ENCODE measurements at places on chromosomes 16 and 17.
A peak's percentile ranks its signal among the peaks of the same experiment; 100 is the strongest.

DNA sequence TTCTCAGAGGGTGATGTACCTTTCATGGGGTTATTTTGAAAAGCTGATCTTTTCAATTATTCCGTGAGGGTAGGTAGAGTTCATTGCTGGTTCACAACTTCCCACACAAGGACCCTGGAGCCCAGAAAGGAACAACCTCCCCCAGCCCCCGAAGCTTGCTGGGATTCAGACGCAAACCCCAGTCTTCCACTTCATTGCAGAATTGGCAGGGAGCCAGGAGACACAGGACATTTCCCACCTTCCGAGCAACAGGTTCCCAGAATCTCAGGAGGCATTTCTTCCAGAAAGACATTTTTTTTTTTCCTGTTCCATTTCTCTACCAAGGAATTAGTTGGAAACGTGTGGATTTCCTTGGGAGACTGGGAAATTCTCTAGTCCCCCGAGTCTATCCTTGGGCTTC lies 106.1 kb downstream of the GP2 start:
- DNase-seq, result no peak

DNA sequence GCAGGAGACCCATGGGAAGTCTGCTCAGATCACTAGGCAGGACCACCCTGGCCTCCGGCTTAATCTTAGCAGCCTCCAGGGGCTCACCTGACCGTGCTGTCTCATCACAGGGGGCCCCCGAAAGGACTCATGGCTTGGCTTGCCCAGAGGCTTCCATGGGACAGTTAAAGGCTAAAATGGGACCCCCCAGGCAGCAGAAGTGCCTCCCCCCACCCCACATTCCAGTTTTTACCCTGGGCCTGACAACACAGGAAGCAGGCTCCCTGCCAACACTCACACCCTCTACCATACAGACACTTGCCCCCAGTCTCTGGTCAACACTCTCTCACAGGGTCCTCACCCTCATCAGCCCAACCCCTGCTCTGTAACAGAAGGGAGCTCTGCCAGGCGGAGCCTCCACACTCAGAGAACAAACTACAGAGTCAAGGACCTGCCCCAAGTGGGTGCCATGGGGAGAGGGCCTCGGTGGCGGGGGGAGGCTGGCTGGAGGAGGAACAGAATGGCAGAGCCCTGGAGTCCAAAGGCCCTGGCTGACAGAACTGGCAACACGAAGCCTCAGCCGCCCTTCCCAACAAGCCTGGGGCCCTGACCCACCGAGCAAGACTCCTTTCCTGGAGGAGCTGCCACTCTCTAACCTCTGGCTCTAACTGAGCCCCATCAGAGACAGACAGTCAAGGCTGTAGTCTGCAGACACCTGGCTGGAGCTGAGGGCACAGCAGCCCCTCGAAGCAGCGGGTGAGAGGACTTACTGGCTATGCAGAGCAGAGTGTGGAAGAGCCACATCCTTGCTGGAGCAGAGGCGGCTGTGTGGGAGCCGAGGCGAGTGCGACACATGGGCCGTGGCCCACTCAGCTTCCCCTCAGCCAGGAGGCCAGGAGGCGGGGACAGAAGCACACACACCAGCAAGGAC lies at the start of gene ITGAE:
Gene ITGAE (minus strand): TSS at position 827 of the 910 bp plus-strand sequence. CDS start 44 bp downstream, at position 783.
- DNase-seq, result no peak

- DNase-seq, result no peak
These were observed 96.8 kb downstream of the BRIP1 start for GRCh38 chr17:61766520-61766919.

DNA sequence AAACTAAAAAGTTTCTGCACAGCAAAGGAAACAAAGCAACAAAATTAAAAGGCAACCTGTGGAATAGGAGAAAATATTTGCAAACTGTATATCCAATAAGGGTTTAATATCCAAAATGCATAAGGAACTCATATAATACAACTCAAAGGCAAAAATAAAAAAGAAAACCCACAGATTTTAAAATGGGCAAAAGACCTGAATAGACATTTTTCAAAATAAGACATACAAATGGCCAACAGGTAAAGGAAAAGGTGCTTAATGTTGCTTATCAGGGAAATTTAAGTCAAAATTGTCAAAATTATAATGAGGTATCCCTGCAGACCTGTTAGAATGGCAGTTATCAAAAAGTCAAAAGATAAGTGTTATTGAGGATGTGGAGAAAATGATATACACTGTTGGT lies 133.5 kb upstream of the CACNG5 start:
- no peak for DNase-seq

GRCh38 chr17:64783031-64783461 lies 120.9 kb upstream of the SMURF2 start:
- DNase-seq, result no peak

DNA sequence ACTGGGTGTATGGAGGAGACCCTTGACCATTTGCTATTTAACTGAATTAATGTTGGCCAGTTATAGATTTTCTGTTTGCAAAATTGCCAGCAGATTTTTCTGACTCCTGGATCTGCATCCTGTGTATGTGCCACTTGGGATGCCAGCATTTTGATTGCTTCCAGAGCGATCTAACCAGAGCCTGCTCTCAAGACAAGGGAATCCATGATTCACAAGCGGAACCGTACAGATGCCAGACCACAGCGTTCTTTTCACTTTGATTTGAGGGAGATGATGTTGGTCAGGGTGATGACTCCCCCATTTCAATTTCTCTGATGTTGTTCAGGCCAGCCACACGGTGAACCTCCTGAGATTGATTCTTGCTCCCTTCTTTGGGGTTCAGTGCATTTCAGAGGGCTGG lies 228.7 kb downstream of the CDH13 start:
- no peak for DNase-seq

- DNase-seq, result no peak
These were observed 41.5 kb downstream of the LDHD start for GRCh38 chr16:75074920-75075687.

GRCh38 chr17:55818451-55819375 lies 67.9 kb downstream of the PCTP start:
- DNase-seq, result no peak

DNA sequence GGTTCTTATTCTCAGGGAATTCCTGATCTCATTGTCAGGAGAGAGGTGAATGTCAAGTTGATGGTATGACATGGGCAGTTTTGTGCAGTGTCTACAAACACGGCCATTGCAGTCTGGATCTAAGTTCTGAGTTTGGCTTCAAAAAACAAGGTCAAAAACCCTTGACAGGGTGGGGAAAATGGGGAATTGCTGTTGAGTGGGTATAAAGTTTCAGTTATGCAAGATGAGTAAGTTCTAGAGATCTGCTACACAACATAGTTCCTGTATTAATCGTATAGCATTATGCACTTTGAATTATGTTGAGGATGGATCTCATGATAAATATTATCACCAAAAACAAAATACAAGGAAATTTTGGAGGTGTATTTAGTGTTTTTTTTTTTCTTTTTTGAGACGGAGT lies 36.6 kb upstream of the CARMIL2 start:
- no peak for DNase-seq

DNA sequence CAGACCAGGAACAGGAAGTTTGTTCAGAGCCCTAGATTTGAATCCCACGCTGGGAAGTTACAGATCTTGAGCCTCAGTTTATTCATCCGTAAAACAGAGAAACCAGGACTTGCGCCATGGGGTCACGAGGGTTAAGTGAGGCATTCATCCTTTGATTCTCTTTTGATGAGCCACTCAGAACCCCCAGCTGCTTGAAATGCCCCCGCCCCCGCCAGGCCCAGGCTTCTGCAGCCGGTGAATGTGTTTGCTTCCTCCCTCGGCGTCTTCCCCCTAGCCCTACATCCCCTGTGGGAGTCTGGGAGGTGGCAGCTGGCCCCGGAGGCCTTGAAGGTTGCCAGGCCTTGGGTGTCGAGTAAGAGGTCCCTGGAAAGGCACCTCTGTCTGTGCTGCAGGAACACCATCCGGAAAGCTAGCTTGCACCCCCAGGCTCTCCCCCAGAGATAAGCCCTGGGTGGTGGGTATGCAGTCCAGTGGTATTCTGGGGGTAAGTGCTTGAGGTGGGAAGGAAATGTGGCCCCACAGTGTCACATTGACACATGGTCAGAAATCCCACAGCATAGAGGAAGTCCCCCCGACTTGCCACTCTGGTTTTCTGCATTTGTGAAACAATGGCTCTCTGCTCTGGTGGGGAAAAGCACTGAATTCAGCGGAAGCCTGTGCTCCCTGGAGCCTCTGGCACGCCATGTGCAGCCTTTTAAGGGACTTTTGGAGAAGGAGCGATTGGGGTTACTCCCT lies 14.9 kb downstream of the IRF8 start:
- no peak for DNase-seq

GRCh38 chr17:7740481-7741001 lies 23.0 kb downstream of the DNAH2 start:
- DNase-seq, result no peak

- DNase-seq, result no peak
These were observed 13.7 kb downstream of the DYNLL2 start for GRCh38 chr17:58096892-58097291.

DNA sequence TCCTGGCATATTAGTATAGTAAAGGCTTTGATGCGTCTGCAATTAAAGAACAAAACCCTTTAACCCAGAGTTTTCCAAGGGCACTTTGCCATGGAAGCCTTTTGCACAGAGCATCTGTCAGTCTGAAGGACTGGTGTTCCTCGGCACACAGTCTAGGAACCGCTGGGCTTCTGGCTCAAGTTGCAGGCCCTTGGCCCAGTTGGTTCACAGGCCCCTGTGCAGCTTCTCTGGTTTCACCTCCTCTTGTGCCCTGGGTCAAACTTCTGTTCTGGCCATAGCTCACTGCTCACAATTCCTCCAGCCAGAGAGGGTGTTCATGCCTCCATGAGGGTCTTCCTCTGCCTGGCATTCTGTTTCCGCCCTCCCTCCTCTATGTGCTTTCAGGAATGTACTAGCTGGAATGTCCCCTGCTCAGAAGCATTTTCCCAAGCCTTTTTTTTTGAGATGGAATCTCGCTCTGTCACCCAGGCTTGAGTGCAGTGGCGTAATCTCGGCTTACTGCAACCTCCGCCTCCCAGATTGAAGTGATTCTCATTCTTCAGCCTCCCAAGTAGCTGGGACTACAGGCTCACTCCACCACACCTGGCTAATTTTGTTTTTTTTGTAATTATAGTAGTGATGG lies 34.5 kb upstream of the TEX2 start:
- DNase-seq, result no peak

DNA sequence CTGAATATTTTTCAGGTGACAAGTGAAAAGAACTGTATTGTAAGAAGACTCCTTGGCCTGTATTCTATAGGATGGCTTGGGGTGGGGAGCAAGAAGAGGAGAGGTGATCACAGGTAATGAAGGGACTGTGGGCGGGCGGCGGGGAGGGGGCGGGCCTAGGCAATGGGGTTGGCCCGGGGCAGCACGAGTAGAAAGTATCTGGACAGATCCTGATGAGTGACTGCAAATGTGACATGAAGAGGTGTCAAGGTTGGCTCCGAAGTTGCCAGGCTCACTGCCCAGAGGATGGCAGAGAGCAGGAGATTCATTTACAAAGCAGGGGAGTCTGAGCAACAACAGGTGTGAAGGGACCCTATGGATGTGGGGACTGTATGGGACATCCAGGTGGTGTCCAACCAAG lies 10.8 kb upstream of the G6PC1 start:
- no peak for DNase-seq

DNA sequence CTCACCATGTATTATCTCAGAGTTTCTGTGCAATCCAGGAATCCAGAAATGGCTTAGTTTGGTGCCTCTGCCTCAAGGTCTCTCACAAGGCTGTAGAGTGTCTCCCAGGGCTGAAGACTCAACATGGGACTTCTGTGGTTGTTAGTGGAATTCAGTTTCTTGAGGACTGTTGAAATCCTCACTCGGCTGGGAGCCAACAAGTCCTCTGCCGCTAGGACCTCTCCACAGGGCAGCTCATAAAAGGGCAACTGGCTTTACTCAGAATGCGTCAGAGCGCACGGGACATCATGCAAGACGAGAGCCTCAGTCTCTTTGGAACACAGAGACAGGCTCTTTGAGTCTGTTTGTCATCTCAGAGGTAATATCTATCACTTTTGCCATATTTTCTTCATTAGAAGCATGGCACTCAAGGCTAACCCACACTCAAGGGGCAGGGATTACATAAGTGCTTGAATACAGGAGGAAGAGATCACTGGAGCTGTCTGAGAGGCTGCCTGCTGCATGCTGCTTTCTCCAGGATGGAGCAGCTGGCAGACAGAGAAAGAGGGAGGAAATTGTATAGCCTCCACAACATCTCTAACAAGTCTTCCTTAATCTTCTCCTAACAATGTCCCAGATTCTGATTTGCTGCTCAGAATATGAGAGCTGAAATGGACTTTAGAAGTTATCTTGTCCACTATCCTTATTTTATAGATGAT lies 97.5 kb upstream of the ASIC2 start:
- DNase-seq, result no peak

- DNase-seq, result no peak
These were observed 5.3 kb downstream of the ST6GALNAC1 start for GRCh38 chr17:76638263-76638662.

- DNase-seq, result no peak
These were observed 93.9 kb upstream of the WSCD1 start for GRCh38 chr17:5976251-5976650.

- DNase-seq, result peak; percentile 90
These were observed 48.3 kb upstream of the ABCC11 start for GRCh38 chr16:48295488-48296281.

- no peak for DNase-seq
These were observed 9.8 kb upstream of the NAT9 start for GRCh38 chr17:74785981-74786360.

GRCh38 chr16:2795395-2796143 lies 2.7 kb upstream of the PRSS41 start:
- no peak for DNase-seq

- DNase-seq, result no peak
These were observed 83.5 kb downstream of the MARCHF10 start for GRCh38 chr17:62724398-62725146.

- no peak for DNase-seq
These were observed 6.5 kb upstream of the QRICH2 start for GRCh38 chr17:76314392-76315227.

DNA sequence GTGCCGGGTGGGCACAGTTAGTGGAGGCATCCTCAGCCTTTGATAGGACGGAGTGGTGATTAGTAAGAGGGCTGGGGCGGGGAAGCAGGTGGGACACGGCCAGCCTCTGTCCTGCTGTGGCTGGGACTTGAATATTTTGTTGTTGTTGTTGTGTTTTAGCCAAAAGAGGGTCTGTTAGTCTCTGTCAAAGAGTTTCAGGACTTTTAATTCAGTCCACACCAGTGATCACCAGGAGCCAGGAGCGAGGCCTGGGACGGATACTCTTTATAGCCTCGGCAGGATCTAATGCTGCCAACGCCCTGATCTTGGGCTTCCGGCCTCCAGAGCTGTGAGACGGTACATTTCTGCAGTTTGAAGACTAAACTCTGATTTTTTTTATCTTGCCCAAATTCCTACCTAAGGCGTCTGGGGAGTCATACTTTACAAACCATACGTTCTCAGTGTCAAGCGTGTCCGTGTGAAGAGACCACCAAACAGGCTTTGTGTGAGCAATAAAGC lies 2.9 kb upstream of the RNF213 start:
- peak; percentile 28 for DNase-seq

DNA sequence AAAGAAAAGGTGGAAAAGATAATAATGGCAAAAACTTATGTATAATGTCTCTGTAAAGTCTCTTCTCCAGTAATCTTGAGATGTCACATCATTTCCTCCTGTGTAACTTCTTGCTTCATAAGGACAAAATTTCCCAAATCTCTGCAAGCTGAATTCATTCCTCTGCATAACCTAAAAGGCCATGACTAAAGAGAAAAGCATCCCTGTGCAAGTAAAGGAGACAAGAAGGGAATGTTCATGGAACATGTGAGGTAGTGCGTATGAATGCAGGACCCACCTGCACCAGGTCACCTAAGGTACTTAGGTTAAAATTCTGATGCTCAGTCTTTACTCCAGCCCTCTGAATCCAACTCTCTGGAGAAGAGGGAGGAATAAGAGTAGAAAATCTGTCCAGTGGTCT lies 46.9 kb upstream of the NLK start:
- DNase-seq, result no peak

GRCh38 chr17:148757-149156 lies 11.4 kb downstream of the SCGB1C2 start:
- DNase-seq, result no peak

Data from HT-29 (cell line).